ENCODE measurements at places on chromosomes 6 and 20.
A peak's percentile ranks its signal among the peaks of the same experiment; 100 is the strongest.

- no peak for DNase-seq
These were observed 55.5 kb downstream of the FOXC1 start for GRCh38 chr6:1665214-1665613.

DNA sequence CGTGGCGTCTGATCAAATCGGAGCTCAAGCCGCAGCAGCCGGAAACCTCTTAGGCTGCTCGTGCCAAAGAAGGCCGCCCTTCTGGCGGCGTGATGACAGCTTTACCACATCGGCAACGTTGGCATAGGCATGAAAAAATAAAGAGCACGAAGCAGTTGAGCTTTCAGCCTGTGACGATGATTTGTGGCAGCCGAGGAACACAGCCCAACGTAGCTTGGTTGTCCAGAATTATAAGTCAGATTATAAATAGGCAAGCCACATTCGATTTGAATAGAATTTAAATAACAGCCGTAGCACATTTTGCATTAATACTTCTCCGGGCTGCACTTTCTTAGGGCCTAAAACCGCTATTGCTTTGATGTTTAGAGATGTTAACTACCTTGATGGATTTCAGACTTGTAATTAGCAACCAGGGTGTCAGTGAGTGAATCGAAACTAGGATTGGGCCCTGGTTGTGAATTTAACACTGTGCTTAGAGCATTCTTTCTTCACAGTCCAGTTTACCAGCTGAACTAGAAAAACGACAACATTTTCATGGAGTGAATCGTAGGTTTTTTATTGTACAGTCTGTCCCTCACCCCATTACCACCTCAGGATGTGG, 864 bp upstream of the BCLAF1 start:
- DNase-seq, result peak; percentile 46

DNA sequence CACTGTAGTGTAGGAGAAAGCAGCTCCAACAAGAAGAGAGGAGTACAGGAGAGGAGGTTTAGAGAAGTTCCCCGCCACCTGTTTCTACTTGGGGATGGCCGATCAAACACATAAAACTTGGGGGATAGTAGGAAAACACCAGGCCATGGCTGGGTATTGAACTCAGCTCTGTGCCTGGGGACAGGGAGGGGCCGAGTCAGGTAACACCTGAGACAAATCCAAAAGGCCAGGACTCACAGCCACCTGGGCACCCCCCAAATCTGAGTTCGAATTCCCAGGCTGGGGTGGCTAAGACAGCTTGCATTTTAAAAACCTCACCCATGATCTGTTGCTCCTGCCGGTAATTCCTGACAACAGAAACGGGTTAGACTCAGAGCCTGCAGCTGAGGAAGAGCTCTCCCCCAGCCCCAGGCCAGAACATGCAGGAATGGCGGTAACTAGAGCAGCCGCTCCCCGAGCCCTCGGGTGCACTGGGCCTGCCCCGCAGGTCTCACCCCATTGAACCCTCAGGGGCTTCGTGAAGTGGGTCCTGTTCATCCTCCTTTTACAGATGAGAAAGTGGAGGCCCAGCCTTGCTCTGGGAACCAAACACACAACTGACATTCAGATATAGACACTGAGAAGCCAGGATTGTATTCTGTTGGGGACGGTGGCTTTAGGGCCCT, 61.0 kb downstream of the TCP11 start:
- no peak for DNase-seq

- DNase-seq, result peak; percentile 28
These were observed 65.2 kb downstream of the GTF2H5 start for GRCh38 chr6:158233214-158233795.

DNA sequence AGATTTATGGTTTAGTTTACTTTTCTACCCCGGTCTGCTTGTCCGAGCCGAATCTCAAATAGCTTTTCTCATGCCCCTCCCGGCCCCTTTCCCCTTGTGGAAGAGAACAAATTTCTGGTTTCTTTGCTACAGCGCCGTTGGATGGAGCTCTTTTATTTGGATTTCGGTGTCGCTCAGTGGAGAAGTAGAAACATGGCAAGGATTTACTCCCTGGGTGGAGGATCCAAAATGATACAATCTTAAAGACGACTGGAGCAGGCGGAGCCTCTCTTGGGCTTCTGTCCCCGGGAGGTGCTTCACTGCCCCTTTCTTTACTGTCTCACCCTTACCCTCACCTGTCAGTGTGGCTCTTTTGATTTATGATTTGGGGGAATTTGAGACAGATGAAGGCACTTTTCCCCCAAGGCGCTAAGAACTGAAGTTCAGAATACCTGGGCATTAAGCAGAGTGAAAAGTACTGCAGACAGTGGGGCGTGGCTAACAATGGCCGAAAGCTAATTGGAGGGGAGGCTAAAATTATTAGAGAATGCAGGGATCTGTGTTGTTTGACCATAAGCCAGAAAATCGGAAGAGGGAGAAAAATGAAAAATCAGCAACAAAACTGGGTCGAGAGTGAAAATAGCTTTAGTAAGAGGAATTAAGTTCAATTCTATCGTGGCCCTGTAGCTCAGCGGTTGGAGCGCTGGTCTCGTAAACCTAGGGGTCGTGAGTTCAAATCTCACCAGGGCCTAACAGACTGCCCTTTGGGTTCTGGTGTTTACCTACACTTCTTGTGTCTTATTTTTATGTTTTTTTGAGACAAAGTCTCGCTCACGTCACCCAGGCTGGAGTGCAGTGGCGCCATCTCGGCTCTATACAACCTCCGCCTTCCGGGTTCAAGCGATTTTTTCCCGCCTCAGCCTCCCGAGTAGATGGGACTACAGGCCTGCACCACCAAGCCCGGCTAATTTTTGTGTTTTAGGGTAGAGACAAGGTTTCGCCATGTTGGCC, 145.1 kb upstream of the ZNF184 start:
- no peak for DNase-seq

DNA sequence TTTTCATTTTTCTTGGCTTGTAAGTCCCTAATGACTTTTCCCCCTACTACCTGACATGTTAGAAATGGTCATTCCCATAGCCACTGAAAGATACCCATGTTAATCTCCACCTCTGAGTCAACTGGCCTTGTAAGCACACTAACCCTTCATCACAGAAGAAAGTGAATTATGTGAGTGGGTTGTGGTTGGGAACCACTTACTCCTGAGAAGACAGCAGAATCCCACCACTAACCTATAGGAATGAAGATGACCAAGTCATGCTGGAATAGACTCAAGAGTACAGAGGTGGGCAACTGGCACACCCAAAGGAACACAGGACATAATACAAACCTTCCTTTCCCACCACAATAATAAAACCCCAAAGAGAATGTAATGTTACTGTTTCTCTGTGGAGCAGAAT, 30.1 kb downstream of the RAMACL start:
- no peak for DNase-seq

GRCh38 chr6:32623693-32624092, 13.5 kb upstream of the HLA-DQA1 start:
- DNase-seq, result no peak
